Left hindlimb (tissue), 1 donor: ENCODE measurements at places on chromosomes 7 and 10.

DNA sequence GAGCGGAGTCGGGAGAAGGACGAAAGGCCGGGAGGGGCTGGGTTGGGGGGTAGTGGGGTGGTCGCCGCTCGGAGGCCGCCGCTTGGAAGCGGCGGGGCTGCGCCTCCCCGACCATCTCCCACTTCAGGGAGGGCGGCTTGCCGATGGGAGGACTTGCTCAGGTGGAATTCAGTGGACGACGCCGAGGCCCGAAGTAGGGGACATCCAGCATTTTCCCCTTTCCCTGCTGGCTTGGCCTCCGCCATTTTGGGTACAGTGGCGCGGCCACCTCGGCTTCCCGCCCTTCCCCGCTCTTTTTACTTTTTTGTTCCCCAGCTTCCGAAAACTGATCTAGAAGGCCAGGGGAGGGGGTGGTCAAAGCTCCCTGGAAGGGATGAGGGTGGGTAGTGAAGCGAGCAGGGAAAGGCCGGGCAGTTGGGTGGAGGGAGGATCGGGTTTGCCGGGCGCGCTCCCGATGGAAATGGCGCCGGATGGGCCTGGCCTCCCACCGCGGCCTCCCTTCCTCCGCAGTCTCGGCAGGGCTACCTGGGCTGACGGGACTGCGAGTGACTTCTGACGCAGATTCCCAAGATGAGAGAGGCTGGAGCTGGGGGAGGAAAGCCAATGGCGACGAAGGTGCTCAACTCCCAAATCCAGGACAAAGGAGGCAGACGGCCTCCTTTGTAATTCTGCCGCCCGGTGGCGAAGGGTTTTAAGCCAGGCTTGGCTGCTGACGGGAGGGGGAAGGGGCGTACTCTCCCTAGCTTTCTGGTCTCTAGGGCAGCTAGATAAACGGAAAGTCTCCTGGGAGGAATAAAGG is at the start of gene PBLD:
TSS of gene PBLD (minus strand) at position 670 of the 799 bp plus-strand sequence. CDS start 26,084 bp downstream, outside the sequence.
- DNase-seq, result peak; percentile 84

- DNase-seq, result no peak
These were observed 40.9 kb downstream of the MTURN start for GRCh38 chr7:30175636-30176147.

DNA sequence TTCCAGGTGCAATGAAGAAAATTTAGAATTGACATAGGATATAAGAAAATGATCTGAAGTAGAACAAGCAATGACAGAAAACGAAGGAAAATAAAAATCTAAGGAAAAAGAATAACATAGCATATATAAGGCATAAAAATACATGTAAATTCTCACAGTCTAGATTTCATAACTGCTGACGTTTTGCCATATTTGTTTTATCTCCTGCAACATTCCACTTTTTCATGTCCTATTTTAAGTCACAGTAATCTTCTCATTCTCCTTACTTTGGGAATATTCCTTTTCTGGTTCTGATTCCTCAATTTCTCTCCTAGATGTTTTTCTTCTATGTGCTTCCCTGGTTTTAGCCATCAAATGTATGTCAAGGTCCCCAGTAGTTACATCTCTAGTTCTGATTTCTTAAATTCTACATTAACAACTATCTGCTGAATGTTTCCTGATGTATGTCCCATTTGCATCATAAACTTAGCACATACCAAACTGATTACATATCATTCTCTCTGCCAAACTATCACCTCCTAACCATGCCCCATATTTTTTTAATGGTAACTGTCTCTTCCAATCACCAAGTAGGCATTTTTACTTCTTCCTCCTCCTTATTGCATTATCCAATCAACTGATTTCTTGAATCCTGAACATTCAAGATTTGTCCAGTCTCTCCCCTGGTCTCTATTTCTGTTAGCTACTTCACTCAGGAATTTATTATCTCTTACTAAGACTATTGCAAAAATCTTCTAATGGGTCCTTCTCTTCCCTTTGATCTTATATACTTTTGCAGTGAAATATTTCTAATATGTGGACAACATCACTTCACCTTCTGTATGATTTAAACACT is 171.3 kb downstream of the DNAJC1 start:
- no peak for DNase-seq

DNA sequence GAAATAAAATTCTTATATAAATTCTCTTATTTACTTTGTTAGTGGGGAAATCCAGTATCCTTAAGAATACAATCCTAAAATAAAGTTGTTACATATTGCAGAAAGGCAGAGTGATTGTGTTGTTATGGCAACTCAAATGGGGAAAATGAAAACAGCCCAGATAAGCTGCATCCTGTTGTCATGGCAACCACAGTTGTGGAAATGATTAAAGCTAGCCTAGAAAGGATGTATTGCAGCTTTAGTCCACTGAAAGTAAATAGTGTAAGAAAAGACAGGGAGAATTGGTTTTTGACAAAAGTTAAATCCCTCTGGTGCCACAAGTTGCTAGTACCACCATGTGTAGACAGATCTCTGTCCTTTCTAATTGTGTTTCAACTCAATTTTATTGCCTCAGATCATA is 43.2 kb downstream of the BTRC start:
- peak; percentile 33 for DNase-seq

DNA sequence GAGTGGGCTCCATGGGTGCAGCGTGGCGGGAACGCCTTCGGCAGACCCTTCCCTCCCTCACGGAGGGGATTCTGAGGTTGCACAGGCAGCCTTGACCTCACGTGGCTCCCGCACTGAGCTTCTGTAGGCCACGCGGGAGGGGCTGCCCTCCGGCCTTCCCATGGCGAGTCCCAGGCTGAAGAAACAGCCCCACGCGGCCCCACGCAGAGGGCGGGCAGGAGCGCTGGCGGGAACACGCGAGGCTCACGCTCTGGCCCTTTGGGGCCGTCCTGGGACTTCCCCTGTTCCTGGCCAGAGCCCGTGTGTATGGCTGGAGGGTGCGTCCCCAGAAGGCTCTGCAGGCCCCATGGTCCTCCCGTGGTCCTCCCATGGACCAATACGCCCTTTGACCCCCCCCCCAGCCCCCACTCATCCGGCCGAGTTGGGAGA is 21.7 kb upstream of the NKX6-2 start:
- DNase-seq, result no peak

GRCh38 chr7:110417611-110418010 is 673.3 kb upstream of the LRRN3 start:
- no peak for DNase-seq

DNA sequence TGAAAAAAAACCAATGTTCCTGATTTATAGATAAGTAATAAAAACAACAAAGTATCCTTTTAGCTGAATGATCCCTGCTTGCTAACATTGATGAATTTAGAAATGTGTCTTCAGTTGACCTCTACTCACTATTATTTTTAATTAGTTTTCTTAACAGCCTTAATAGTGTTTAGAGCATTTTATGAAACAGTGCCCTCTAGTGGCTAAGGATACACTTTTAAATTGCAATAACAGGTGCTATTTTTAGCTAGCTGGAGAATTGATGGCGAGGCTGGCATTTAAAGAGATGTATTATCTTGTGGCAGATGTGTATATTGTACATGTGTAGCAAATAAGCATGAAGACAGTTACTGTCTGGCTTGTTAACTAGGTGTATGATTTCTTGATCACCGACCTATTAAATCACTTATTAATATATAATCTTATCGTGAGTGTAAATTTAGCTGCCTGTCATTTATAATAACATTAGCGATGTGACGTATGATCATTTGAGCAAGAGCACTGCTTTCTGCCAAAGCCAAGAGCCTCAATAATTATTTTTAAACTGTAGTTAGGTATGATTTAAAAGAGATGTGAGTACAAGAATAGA is 451.9 kb downstream of the DPP6 start:
- no peak for DNase-seq

DNA sequence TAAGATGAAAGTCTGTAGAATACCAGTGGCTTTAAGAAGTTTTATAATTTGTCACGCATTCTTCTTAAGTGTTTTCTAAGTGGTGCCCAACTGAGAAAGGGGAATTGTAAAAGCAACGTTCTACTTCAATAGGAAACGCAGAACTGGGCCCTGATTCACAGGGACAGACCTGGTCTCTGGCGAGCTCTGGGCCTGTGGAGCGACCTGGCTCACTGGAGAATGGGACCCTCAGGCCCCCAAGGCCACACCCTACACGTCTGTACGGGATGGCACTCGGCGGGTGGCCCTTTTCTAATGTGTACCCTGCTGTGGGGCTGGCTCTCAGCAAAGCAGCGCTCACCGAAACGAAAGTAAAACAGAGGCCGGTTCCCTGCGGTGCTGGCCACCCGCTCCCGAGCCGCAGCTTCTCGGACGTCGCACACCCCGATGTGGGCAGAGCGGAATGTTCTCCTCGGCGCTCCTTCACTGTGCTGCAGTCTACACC is 205.0 kb downstream of the DIP2C start:
- DNase-seq, result no peak

DNA sequence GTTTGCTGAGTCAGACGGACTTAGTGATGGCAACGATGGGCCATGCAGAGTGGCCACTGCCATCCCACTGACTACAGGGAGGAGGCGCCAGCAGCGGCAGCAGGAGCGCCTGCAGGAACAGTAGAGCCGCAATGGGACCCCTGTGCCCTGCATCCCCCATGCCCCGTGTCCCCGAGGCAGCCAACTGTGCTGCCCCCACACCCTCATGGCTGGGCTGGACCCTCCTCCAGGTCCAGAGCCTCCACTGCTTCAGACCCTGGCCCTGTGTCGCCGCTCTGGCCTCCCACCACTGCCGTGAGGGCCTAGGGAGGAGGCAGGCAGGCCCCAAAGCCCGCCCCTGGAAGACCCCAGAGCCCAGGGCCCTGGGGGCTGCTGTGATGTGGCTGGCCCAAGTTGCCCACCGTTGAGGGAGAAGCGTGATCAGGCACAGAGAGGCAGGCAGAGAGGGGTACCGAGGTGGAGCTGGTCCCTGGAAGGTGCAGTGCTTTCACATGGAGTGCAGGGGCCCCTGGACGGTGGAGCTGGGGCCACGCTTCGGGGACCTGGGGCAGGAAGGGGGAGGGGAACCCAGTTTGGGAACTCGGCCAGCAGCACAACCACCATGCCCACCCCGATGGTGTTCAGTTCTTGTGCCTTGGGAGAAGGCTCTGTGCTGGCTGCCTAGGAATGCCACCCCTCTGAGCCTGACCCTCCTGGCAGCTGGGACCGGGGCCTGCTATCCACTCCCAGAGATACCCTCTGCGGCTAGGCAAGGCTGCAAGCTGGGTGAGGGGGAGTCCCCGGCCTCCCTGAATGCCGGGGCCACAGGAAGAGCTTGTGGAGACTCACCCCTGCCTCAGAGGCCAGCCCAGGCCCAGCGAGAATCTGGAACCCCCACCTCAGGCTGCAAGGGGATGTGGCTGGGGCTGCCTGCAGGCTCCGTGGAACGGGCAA is 32.6 kb downstream of the DKK1 start:
- DNase-seq, result no peak

DNA sequence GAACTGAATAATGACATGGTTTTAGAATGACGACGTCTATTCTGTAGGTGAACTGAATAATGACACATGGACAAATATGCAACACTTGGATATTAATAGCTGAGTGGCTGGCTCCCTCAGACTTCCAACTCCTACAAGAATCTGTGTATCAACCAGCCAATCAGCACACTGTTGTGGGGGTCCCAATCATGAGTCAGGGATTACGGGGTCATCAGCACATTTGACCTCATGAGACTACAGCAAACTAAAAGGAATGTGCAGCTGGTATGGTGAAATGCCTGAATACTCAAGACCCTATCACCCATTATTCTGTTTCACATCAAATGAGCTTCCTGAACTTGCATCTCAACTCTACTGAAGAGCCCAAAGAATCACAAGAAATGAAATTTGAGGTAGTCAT is 192.5 kb downstream of the ANK3 start:
- no peak for DNase-seq

- no peak for DNase-seq
These were observed 5.1 kb upstream of the SH2D4B start for GRCh38 chr10:80532571-80532970.

GRCh38 chr10:101725296-101726114 is 30.5 kb upstream of the FBXW4 start:
- no peak for DNase-seq

DNA sequence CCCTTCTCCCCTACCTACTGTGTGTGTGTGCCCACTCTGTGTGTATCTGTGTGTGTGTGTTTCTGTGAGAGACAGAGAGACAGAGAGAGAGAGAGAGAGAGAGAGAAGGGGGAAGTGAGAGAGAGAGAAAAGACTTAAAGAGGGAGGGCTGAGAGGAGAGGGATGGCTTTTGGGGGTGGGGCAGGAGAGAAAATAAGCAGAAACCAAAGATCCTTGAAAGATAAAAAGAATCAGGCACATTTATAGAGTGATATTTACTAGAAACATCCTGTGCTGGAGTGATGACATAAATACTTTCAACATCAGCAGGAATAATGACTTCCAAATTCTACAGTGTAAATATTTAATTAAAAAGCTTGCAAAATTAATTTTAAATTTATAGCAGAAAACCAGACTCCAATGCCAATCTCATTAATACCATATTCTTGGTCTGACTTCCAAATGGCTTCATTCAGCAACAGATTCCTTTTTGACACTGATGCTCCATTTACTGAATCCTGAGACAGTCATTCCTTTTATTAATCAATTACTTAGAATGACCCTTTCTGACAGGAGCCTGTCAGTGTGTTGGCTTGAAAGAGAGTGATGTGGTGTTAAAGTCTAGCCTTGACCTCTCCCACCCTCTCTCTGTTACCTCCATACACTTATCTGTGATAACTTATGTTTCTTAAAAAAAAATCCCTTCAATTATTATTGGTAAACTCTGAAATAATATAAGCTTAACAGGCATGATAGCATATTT is 41.7 kb upstream of the WNT2 start:
- DNase-seq, result no peak

DNA sequence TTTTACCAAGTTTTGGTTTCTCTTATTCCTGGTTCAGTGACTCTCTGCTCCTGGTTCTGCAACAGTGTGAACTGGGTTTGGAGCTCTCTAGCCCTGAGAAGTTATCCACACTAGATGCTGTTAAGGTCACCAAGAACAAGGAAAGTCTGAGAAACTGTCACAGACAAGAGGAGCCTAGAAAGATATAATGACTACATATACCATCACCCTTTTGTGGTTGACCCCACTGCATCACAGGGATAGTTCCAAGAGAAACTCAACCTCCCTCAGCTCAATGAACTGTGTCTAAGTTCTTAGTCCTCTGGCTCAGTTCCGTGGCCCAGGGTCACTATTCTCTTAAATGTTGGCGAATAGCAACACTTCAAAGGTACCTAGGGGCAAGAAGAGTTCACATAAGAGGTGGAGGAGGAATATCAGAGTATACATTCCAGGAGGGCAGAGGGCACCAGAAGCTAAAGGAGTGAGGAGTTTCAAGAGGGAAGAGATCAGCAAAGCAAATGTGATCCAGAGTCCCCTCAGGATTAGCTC is 171.5 kb downstream of the BUB3 start:
- DNase-seq, result no peak
